B cell (primary cell): ENCODE measurements at places on chromosomes 7 and 10. TPM values are rescaled to one million over a fixed set of nuclear protein-coding genes. Genes with fewer than 3 reads are reported as not detected.

Gene GRID2IP
- 1.7 TPM in 2 replicates for total RNA-seq

Gene EGR2
- total RNA-seq: 6.3 and 6.6 TPM in 2 replicates

Gene C10orf67
- total RNA-seq: not detected in 2 replicates

Gene HOXA2
- total RNA-seq: not detected in 2 replicates

Gene PRSS37
- not detected in 2 replicates for total RNA-seq

DNA sequence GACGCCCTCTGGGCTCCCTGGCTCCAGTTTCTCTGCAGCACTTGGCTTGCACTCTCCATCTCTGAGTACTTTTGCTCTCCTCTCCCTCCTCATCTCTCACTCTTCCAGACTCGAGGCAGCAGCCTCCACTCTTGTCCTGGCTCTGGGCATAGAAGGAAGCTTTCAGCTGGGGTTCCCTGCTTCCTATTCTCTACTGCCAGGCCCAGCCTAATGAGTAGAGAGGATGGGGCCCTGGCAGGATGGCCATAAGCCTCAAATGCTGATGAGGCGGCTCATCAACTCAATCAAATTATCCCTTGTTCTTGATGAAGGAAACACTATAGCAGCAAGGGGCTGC is 55.8 kb downstream of the NEURL1 start:
- DNase-seq: no peak
- no peak overlapping the region for H3K4me3 ChIP-seq
- no peaks in the 10 kb centered on the region for H3K4me1 ChIP-seq
- H3K36me3 ChIP-seq: no peaks in the 10 kb centered on the region
- H3K27me3 ChIP-seq: no peaks in the 10 kb centered on the region
- H3K27ac ChIP-seq: no peak overlapping the region

- H3K36me3 ChIP-seq: no peaks in the 10 kb centered on the region
- H3K4me3 ChIP-seq: no peak overlapping the region
- DNase-seq: no peak
- no peaks in the 10 kb centered on the region for H3K27me3 ChIP-seq
- H3K27ac ChIP-seq: no peak overlapping the region
These were observed 123.9 kb upstream of the PPIF start for GRCh38 chr10:79223091-79224048.

DNA sequence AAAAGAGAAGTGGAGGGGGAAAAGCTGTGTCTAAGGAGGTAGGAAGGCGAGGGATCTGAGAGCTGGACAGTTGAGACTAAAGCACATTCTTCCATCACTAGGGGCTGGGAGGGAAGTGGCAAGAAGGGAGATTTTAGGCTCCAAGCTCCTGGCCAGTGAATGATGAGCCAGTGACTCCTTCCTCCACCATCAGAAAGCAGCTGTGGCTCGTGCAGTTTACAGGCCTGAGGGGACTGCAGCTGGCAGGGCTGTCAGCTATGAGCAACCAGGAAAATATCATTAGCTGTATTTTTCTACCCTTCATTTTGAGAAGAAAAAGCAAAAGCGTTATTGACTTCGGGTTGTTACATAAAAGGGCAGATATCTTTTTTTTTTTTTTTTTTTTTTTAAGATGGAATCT is 60.7 kb downstream of the GPAM start:
- H3K4me3 ChIP-seq: no peak overlapping the region
- H3K4me1 ChIP-seq: no peaks in the 10 kb centered on the region
- no peak overlapping the region for H3K27ac ChIP-seq
- H3K27me3 ChIP-seq: no peaks in the 10 kb centered on the region

DNA sequence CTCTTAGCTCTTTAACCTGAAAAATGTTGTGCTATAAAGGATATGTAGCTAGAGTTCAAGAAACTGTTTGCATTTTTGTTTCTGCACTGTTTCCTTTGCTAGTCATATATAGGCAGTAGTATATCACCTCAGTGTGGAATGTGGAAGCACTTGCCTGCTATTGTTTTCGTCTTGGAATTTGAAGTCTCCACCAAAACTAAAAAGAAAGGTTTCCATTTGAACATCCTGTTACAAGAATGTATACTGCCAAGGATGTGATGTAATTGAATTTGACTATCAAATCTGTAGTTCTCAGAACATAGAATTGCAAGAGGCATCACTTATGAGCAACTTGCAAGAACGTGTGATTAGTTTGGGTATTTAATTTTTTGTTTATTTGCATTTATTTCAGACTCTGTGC is 51.1 kb upstream of the MEOX2 start:
- H3K36me3 ChIP-seq: no peaks in the 10 kb centered on the region
- H3K27ac ChIP-seq: no peak overlapping the region
- no peaks in the 10 kb centered on the region for H3K27me3 ChIP-seq
- H3K4me1 ChIP-seq: no peaks in the 10 kb centered on the region

- no peak overlapping the region for H3K27ac ChIP-seq
- no peaks in the 10 kb centered on the region for H3K36me3 ChIP-seq
- no peak for DNase-seq
- no peak overlapping the region for H3K4me3 ChIP-seq
These were observed 3.5 kb upstream of the GHITM start for GRCh38 chr10:84135836-84136235.

- no peaks in the 10 kb centered on the region for H3K27me3 ChIP-seq
- peaks cover 4% of the 10 kb centered on the region for H3K36me3 ChIP-seq
- DNase-seq: no peak
- no peak overlapping the region for H3K27ac ChIP-seq
These were observed 313.0 kb upstream of the AOAH start for GRCh38 chr7:37037286-37037685.

DNA sequence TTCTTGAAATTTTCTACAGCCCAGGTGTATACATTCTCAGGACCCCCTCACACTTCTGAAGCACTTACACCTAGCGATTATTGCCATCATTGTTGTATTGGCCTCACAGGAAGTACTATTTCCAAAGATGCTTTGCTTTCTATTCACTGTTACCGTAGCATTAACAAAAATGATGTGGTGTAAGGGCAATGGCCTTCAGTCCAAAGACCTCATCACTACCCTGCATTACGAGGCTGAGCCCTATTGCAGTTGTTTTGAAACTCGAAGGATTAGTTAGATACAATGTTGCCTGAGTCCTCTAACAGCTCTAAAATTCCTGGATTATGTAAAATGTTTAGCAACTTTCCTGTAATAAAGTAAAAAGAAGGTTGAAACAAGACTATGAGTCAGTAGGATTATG is 2.9 kb downstream of the NRCAM start:
- peaks cover 30% of the 10 kb centered on the region for H3K4me1 ChIP-seq
- H3K4me3 ChIP-seq: no peak overlapping the region
- H3K27ac ChIP-seq: no peak overlapping the region
- H3K36me3 ChIP-seq: no peaks in the 10 kb centered on the region
- DNase-seq: no peak

GRCh38 chr10:63977329-63977923 is 456.2 kb downstream of the REEP3 start:
- DNase-seq: peak; percentile 34
- no peak overlapping the region for H3K27ac ChIP-seq
- no peaks in the 10 kb centered on the region for H3K27me3 ChIP-seq
- H3K4me1 ChIP-seq: peaks cover 7% of the 10 kb centered on the region

GRCh38 chr10:132459301-132460003 is 62.5 kb downstream of the PWWP2B start:
- peaks cover 4% of the 10 kb centered on the region for H3K4me1 ChIP-seq
- no peak overlapping the region for H3K4me3 ChIP-seq
- peak; percentile 24 for DNase-seq
- no peaks in the 10 kb centered on the region for H3K36me3 ChIP-seq

GRCh38 chr10:6476989-6477388 is 103.1 kb downstream of the PRKCQ start:
- peaks cover 18% of the 10 kb centered on the region for H3K4me1 ChIP-seq
- DNase-seq: no peak
- H3K27me3 ChIP-seq: no peaks in the 10 kb centered on the region
- H3K4me3 ChIP-seq: no peak overlapping the region
- H3K36me3 ChIP-seq: no peaks in the 10 kb centered on the region

- no peaks in the 10 kb centered on the region for H3K4me1 ChIP-seq
- peak; percentile 26 for DNase-seq
- no peaks in the 10 kb centered on the region for H3K27me3 ChIP-seq
- peaks cover 13% of the 10 kb centered on the region for H3K36me3 ChIP-seq
These were observed 46.9 kb downstream of the AP3M1 start for GRCh38 chr10:74103560-74104258.

GRCh38 chr10:35368485-35369048 is 32.3 kb downstream of the CCNY start:
- H3K4me1 ChIP-seq: peaks cover 48% of the 10 kb centered on the region
- H3K36me3 ChIP-seq: no peaks in the 10 kb centered on the region
- H3K27ac ChIP-seq: no peak overlapping the region
- H3K27me3 ChIP-seq: no peaks in the 10 kb centered on the region

GRCh38 chr7:128347647-128348097 is 4.0 kb upstream of the RBM28 start:
- no peak overlapping the region for H3K27ac ChIP-seq
- peaks cover 12% of the 10 kb centered on the region for H3K4me1 ChIP-seq
- H3K27me3 ChIP-seq: peaks cover 15% of the 10 kb centered on the region
- H3K36me3 ChIP-seq: no peaks in the 10 kb centered on the region
- DNase-seq: no peak
- no peak overlapping the region for H3K4me3 ChIP-seq

DNA sequence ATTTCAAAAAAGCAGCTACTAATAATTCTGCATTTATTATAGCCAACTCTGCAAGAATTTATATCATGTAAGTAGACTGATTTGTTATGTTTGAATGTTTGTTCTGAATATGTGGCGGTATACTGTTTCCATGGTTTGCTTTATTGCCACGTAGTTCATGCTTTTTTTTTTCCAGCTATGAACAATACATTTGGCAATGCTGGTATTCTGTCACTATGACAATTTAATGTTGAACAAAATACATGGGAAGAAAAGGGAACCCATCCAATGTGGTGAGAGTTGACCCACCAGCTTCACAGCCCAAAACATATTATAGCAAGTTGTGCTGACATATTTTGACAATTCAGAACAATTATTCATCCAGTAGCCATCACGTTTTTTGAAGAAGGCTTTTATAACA is 145.6 kb downstream of the CCDC71L start:
- H3K36me3 ChIP-seq: no peaks in the 10 kb centered on the region
- H3K4me3 ChIP-seq: no peak overlapping the region
- peaks cover 10% of the 10 kb centered on the region for H3K27me3 ChIP-seq
- no peak for DNase-seq
- H3K4me1 ChIP-seq: no peaks in the 10 kb centered on the region
- no peak overlapping the region for H3K27ac ChIP-seq

GRCh38 chr10:120946497-120946896 is 95.3 kb downstream of the WDR11 start:
- no peaks in the 10 kb centered on the region for H3K36me3 ChIP-seq
- H3K4me1 ChIP-seq: peaks cover 12% of the 10 kb centered on the region
- no peak overlapping the region for H3K4me3 ChIP-seq
- no peak overlapping the region for H3K27ac ChIP-seq

DNA sequence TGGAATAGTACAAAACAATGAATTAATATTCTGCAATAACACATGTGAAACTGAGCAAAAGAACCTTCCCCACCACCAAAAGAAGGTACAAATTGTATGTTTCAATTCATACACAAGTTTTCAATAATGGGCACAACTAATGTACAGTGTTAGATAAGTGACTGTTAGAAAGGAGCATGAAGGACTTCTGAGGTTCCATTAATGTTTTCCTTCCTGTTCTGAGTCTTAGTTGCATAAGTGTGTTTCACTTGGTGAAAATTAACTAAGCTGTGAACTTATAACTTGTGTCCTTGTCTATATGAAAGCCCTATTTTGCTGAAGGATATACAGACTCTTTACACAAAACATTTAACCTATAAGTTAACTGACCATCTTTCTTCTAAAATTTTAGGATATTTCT is 8.2 kb downstream of the GSAP start:
- no peak for DNase-seq
- H3K4me3 ChIP-seq: no peak overlapping the region
- H3K27ac ChIP-seq: no peak overlapping the region
- peaks cover 26% of the 10 kb centered on the region for H3K4me1 ChIP-seq

- peaks cover 3% of the 10 kb centered on the region for H3K4me1 ChIP-seq
- no peak overlapping the region for H3K4me3 ChIP-seq
- DNase-seq: peak; percentile 41
- H3K27me3 ChIP-seq: no peaks in the 10 kb centered on the region
- H3K27ac ChIP-seq: no peak overlapping the region
- peaks cover 8% of the 10 kb centered on the region for H3K36me3 ChIP-seq
These were observed 293.9 kb downstream of the CCDC3 start for GRCh38 chr10:12707461-12708185.

- DNase-seq: no peak
- H3K27ac ChIP-seq: no peak overlapping the region
- peaks cover 5% of the 10 kb centered on the region for H3K27me3 ChIP-seq
- H3K36me3 ChIP-seq: no peaks in the 10 kb centered on the region
- H3K4me3 ChIP-seq: no peak overlapping the region
These were observed 4.4 kb upstream of the VSTM4 start for GRCh38 chr10:49119746-49120145.

DNA sequence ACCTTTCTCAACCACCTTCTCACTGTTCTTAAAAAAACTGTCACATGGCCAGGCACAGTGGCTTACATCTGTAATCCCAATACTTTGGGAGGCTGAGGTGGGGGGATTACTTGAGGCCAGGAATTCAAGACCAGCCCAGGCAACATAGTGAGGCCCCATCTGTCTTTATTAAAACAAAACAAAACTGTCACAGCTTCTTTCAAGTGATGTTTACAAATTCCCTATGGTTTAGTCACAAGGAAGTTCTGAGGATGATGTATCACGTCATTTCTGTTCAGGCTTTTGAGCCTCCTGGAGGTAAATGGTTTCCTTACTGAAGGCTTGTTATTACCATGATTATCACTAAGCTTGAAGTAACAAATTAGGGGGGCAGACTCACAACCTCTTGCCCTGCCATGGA is 186.2 kb downstream of the CFTR start:
- no peak overlapping the region for H3K4me3 ChIP-seq
- no peaks in the 10 kb centered on the region for H3K36me3 ChIP-seq
- no peak overlapping the region for H3K27ac ChIP-seq
- no peaks in the 10 kb centered on the region for H3K27me3 ChIP-seq
- DNase-seq: no peak

- DNase-seq: peak; percentile 15
- no peak overlapping the region for H3K4me3 ChIP-seq
- H3K4me1 ChIP-seq: no peaks in the 10 kb centered on the region
- no peaks in the 10 kb centered on the region for H3K36me3 ChIP-seq
- H3K27ac ChIP-seq: no peak overlapping the region
These were observed 277.3 kb upstream of the SEMA3D start for GRCh38 chr7:85464042-85464651.

- no peak for DNase-seq
- no peaks in the 10 kb centered on the region for H3K36me3 ChIP-seq
- no peak overlapping the region for H3K4me3 ChIP-seq
- H3K4me1 ChIP-seq: no peaks in the 10 kb centered on the region
- no peak overlapping the region for H3K27ac ChIP-seq
These were observed 230.1 kb upstream of the PRPS1L1 start for GRCh38 chr7:18257711-18258110.

- no peaks in the 10 kb centered on the region for H3K4me1 ChIP-seq
- H3K4me3 ChIP-seq: no peak overlapping the region
- H3K27me3 ChIP-seq: no peaks in the 10 kb centered on the region
- no peak overlapping the region for H3K27ac ChIP-seq
- H3K36me3 ChIP-seq: no peaks in the 10 kb centered on the region
- DNase-seq: no peak
These were observed 76.6 kb upstream of the PTPRZ1 start for GRCh38 chr7:121796381-121796780.

- H3K4me3 ChIP-seq: no peak overlapping the region
- no peak overlapping the region for H3K27ac ChIP-seq
- H3K36me3 ChIP-seq: no peaks in the 10 kb centered on the region
- H3K27me3 ChIP-seq: no peaks in the 10 kb centered on the region
These were observed 360.2 kb upstream of the NRG3 start for GRCh38 chr10:81514811-81515210.

- no peaks in the 10 kb centered on the region for H3K27me3 ChIP-seq
- no peak for DNase-seq
- no peak overlapping the region for H3K4me3 ChIP-seq
These were observed 391.9 kb upstream of the LRGUK start for GRCh38 chr7:133735222-133735621.
